Stimulated activated CD4-positive, alpha-beta T cell treated with anti-CD3 and anti-CD28 coated beads, Interleukin-1b, Interleukin-23, amount 100 ng/mL, for 4 hours (primary cell): ENCODE measurements at places on chromosomes 7 and 10.
A peak's percentile ranks its signal among the peaks of the same experiment; 100 is the strongest.

DNA sequence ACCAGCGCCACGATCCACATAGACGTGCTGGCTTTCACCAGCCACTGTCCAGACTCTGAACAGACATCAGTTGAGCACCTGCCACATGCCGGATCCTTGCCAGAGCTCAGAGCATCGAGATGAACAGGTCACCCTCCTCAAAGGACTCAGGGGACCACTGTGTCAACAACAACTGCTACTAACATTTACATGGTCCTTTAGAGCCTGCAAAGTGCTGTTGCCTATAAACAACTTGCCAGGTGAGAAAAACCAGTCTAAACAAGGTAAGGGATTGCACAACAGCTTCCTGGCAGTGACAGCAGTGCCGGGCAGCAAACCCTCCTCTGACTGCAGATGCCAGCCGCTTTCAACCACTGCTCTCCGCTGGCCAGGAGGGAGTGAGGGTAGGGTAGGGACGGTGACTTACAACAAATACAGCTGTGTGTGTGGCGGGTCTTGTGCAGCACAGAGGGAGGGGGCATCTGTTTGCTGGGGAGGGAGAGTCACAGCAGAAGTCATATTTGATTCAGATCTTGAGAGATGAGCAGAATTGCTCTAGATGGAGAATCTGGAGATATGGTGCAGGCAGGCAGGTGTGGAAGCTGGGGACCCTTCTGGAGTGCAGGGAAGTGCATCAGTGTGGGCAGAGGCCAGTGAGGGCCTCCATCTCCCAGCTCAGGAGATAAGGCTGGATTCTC is 32.8 kb upstream of the RHEB start:
- DNase-seq, result no peak

GRCh38 chr10:27620430-27621397 is 116.6 kb downstream of the RAB18 start:
- no peak for DNase-seq

- no peak for DNase-seq
Measured at GRCh38 chr7:16261654-16262053, 159.7 kb downstream of the CRPPA start.

DNA sequence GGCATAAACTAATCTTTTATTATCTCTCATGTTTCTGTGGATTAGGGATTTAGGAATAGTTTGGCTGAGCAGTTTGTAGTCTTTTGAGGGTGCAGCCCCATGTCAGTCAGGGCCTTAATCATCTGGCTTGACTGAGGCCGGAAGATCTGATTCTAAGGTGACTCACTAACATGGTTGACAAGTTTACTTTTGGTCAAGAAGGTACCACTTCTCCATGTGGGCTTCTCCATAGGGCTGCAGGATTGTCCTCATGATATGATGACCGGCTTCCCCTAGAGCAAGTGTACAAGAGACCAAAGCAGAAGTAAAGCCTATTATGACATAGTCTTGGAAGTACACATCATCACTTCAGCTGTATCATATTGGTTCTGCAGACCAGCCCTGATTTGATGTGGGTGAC is 45.9 kb upstream of the OIT3 start:
- DNase-seq, result no peak

DNA sequence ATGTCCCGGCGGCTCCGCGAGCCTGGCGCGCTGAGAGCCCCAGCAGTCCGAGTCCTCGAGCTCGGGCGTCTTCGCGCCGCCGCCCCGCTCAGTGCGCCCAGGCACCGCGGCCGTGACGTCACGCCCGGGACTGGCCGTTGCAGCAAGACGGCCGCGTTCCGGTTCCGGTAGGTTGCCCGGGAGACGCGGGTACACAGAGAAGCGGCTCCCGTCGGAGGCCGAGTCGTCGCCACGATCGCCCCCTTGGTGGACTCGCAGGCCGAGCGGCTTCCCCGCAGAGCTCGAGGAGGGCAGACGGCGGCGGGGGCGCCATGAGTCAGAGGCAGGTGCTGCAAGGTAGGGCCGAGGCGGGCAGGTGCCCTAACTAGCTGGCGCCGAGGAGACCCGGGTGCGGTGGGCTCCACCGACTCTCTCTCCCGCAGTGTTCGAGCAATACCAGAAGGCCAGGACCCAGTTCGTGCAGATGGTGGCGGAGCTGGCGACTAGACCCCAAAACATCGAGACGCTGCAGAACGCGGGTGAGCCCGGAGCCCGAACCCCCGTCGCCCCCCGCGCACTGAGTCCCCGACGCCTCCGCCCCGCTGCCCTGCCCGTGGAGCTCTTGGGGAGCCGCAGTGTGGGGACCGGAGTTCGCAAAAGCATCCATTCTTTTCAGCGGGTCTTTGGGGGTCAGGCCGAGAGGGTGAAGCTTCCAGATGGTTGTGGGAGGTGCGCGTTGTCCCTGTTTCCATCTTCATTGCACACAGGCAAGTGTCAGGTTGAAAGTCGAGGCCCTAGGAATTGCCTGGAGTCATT is at the start of gene SPAG6:
TSS of gene SPAG6 (plus strand) at position 196 of the 795 bp plus-strand sequence. CDS start at position 312, 116 bp downstream.
- no peak for DNase-seq

DNA sequence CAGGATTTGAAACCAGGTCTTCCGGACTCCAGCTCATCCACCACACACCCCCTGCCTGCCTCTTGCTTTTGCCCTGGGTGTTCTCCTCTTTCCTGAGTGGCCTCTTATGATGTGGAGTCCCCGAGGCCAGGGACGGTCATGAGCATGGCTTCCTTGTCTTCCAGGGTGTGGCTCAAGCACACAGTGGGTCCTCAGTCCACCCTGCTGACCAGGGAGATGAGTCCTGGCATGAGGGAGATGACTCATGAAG is 32.8 kb downstream of the DNAJB12 start:
- DNase-seq, result no peak

GRCh38 chr10:132521041-132521465 is 16.5 kb upstream of the INPP5A start:
- no peak for DNase-seq

DNA sequence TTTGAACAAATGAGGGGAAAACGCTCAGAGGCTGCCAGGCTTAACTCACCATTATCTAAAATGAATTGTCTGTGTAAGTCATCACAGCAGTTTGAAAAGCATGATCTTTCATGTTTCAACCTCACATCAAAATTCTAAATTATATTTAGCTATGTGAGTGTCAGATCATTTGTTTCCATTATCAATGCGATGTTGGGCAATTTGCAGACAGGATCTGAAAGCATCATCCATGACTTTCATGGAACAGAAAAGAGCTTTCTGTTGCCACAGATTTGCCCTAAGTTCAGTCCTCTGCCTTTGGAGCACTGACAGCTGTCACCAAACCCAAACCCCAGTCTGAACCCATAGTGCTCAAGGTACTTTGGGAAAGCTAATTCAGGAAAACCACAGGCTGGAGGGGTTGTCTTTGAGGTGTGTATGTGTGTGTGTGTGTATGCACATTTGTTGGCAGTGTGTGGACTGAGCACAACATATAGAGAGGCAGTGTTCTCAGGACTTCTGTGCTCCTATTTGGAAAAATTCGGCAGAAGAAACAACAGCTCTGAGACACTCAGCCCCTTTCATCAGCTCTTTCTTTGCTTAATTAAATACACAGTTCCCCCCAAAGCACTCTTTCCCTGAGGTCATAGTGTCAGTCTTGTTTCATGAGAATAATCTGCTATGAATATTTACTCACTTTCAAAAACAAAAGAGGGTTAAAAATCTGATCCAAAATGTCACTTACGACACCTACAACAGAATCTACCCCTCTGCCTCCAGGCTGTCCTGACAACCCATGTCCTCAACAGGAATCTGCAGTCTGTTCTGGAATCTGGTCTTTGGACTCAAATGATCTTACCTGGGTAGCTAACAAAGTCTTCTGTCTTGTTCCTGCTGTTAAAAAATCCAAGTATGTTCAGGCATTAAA is 188.5 kb upstream of the KLF14 start:
- no peak for DNase-seq

- no peak for DNase-seq
Measured at GRCh38 chr10:47056247-47056510, 145.0 kb downstream of the PTPN20 start.

DNA sequence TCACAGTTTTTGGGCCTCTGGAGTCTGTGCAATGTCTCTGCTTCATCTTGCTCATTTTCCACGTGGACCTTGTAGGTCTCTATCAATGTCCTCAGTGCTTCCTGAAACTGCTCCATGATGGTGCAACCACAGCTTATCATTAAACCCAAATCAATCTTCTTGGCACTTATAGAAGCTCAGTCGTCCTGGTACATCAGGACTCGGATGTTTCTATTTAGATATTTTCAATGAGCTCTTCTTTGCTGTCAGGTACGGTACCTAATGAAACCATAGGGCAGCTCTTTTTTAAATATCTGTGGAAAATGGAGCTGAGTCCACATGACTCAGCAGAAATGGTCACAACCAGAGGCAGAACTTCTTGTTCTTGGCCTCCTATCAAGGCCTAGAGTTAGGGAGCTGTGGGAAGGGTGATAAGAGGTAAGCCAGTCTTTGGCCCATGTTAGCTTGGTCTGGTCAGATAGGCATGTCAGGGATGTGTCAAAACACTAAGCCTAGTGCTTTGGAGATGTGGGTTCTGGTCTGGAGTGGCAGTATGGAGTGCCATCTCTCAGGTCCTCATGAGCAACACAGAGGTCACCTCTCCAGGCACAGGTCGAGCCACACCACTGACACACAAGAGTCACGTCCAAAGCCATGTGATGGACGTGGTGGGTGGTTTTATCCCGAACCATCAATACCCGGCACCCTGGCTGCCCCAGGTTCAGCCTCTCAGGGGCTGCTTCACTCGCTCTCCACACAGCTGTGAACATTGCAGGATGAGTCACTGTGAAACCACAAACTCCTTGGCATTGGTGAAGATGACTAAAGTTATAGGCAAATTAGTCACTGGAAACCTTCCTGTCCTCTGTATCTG is 87.0 kb downstream of the TBXAS1 start:
- peak; percentile 36 for DNase-seq
